ENCODE measurements at places on chromosomes 2 and 18.

GRCh38 chr2:132448771-132449170, 32.2 kb downstream of the GPR39 start:
- DNase-seq: peak; percentile 44

DNA sequence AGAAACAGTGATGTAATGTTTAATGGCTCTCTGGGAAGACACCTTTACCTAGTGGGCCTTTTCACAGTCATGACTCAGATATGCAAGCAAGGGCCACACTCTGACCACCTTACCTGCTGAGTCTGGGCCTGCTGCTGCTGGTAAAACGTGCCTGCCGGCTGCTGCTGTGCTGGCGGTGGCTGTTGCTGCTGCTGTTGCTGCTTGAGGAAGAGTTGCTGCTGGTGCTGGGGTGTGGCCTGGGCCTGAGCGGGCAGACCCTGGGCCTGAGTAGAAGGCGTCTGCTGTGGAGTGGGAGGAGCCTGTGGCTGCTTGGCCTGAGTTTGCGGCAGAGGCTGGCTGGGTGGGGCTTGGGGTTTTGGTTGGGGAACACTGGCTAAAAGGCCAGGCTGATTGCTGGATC, 81.6 kb upstream of the NFU1 start:
- peak; percentile 66 for DNase-seq

DNA sequence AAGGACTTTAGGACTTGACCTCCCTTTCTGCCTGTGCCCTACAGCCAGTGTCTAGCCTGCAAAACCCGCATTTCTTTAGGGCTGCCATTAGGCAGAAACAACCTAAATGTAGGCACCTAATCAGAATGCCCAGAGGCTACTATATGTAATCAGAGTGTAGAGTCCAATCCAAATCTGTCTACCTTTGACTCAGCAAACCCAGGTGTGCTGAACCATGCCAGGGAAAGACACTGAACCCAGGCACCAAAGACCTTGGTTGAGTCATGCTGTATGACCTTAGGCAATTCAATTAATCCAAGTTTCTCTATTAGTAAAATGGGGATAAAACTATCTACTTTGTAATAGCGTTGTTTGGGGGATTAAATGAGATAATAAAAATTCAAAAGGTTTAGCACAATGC, 20.7 kb downstream of the CAPN14 start:
- no peak for DNase-seq

GRCh38 chr18:63109802-63110201, 209.8 kb downstream of the BCL2 start:
- DNase-seq: no peak

DNA sequence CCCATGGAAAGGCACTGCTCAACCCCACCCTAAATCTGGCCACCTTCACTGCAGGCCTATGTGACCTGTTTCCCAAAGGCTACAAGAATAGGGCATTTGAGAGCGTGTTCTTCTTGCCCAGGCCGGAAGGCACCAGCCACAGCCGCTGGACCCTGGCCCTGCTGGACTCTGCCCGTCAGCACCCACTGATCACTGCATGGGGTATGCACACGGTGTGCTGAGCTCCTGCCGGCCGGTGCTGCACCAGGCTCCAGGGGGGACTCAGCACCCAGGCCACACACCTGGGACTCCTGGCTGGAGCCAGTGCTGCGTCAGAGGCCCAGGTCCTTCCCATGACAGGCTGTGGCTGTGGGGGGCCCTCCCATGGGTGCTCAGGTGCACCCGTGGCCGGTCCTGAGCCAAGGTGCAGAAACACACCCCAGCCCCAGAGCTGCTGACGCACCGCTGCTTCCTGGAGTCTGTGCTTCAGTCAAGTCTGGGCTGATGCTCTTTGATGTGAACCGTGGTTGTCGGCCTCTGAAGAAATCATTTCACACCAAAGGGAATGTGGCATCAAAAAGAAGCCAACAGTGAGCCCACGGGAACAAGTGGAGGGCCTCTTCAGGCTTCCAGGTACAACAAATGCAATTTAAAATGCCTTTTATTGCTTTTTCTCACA, 6.5 kb downstream of the KCNG2 start:
- DNase-seq: no peak

GRCh38 chr2:127721978-127722355, 20.7 kb downstream of the SFT2D3 start:
- no peak for DNase-seq

DNA sequence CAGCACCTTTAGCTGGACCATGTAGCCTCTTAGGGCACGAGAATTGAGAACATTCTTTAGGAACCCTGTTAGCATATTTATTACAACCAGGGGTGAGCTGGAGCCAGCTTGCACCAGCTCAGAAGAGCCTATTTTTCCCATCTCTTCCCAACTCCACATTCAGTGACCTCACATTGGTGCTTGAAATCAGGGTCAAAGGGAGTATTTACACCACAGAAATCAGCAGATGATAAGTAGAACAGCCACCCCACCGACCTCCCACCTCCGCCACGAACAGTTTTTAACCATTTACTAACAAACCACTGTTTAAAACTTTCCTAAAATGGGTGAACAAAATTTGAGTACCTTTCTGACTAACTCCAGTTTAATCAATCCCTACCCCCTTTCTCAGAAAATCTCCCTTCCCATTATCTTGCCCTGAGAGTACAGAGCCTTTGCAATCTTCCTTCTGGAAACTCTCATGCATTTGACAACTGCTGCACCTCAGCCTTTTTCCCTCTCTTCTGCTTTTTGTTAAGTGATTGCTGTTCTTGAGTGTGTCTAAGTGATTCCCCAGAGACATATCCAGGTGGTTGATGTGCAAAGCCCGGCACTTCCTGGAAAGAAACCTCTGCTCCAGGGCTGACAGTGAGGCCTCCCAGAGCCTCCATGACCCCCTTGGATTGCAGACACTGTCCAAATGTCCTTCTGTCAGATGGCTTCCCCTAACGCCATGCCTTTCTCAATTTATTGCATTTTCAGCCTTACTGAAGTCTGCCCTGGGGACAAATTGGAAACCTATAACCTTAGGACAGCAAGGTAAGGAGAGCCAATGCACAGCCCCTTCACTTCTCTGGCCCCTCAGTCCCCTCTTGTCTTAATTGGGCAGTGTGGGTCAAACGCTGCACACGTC, 389.5 kb upstream of the TNP1 start:
- DNase-seq: peak; percentile 38

DNA sequence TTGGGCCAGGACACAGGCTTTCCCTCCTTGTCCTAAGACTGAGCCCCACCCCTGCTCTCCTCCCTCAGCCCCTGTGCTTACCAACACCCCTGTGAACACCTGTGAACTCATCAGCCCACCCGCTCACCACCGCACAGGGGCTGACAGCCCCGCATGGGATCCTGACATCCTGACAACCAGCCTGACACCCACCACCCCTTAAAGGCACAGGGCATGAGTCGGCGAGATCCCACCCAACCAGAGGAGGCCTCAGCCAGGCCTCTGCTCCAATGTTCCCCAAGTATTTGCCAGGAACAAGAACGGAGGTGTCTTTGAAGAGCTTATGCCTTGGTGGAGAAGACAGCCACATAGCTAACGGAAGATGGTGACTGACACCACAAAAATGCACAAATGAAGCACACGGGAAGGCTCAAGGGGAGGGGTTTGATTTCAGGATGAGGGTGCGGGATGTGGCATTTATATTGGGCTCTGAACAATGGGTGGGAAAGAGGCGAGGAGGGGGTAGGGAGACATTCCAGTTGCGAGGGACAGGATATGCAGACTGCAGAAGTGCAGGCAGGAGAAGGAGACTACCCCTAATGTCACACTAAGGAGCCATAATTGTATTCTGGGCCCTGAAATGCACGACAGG, 11.0 kb downstream of the RAB11FIP5 start:
- no peak for DNase-seq

DNA sequence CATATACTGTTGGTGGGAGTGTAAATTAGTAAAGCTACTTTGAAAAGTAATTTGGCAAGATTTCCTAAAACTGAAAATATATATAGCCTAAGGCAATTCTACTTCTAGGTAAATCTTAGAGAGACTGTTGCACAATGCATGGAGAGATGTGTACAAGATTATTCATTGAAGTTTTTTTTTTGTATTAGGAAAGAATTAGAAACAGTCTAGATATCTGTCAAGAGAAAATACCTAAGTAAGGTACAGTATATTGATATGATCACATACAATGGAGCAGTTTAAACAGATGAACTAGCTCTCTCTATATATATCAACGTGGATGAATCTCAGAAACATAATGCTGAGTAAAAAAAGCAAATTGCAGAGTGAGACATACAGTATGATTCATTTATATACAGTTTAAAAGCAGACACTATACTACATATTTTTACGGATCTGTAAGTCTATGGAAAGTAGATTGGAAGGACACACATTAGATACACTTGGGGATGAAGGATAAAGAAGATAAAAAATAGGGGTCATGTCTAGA, 59.3 kb upstream of the ACVR1 start:
- DNase-seq: peak; percentile 65

GRCh38 chr2:233764761-233765160, 4.7 kb downstream of the UGT1A1 start:
- no peak for DNase-seq

DNA sequence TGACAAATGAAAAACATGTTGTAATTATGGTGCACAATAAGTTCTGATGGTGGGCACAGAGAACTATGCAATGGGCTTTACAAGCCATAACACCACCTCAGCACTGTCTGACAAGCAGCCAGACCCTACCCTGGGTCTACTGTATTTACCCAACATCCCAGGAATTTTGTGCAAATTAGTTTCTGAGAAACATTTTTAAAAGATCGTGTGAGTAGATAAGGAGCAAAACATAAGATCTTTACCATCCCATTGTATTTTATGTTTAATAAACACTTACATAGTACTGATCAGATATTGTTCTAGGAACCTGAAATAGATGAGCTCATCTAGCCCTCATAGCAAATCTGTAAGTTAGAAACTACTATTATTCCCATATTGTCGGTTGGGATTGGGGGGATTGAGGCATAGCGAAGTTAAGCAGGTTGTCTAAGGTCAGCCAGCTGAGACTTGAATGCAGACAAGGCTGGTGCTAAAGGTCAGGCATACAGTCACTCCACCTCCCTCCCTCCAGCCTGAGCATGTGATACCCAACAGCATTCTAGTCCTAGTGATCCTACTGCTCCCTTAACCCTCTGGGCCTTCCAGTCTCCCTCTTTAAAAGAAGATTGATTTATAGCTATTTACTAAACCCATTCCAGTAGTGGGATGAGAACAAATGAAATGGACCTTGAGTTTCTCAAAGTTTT, 67.4 kb upstream of the STAM2 start:
- DNase-seq: no peak

DNA sequence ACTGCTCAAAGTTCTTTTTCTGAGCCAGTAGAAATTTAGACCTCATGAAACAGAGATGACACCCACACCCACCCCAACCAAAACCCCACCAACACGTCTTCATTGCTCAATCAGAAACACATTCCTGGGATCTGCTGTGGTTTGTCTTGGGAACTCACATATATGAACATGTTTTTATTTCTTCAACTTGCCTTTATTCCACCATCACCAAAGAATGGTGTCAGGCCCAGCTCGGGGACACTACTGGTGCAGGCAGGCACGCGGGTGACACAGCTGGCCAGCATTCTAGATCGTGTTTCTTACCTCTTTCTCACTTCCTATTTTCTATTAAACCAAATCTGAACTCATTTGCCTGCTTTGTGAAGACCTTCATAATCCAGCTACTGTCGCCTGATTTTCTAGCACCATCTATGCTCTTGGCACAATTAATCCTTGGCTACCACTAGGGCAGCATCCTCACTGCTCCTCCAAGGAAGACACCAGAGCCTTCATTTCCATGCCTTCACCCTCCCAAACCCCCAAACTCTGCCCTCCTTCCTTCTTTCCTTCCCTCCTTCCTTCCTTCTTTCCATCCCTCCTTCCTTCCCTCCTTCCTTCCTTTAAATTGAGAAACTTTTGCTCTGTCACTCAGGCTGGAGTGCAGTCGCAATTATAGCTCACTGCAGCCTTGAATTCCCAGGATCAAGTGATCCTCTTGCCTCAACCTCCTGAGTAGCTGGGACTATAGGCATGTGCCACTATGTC, 157.1 kb downstream of the BCL2 start:
- peak; percentile 19 for DNase-seq

Measured in OCI-M1 (cell line).